ENCODE measurements at places on chromosomes 4 and X.

GRCh38 chr4:160562661-160563060, 1459.8 kb downstream of the RAPGEF2 start:
- DNase-seq: no peak

- DNase-seq: no peak
These were observed 27.7 kb downstream of the PDGFRA start for GRCh38 chr4:54256491-54257486.

- DNase-seq: no peak
These were observed 8.8 kb upstream of the MND1 start for GRCh38 chr4:153335665-153336064.

GRCh38 chr4:32684160-32684559, 1964.0 kb downstream of the PCDH7 start:
- no peak for DNase-seq

Data from aorta (tissue), 5 donors.